Effector CD8-positive, alpha-beta T cell (primary cell): ENCODE measurements at places on chromosomes 3 and 15.
A peak's percentile ranks its signal among the peaks of the same experiment; 100 is the strongest.

GRCh38 chr3:126537116-126537729 is 13.3 kb downstream of the CHST13 start:
- DNase-seq: no peak

DNA sequence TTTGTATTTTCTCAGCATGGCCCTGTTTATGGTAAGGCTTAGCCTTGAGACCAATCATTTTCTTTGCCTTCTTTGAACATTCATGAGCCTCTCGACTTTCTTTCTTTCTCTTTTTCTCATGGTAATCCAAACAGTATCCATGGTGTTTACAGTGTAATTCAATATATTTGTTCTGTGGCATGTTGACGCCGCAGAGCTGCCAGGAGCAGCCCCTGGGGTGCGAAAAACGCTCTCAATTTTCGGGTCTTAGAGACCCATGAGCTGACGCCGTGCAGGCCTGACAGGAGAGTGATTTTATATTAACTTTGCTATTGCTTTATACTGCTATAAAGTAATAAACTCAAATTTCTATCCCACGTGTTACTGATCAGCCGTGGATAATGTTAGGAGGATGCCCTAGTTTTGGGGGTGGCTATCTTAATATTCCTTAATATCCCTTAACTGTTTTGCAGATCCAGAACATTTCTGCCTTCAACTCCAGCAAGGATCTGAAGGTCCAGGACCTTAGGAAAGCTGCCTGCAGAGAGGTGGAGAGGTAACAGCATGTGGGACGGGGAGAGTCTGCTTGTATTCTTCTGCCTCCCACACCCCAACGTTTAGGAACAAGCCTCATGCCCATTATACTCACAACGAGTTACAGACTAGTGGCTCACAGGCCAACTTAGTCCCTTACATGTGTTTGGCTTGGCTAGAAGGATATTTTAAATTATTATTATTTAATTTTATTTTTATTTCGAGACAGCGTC is 29.3 kb upstream of the MYO1E start:
- no peak for DNase-seq

- no peak for DNase-seq
Observed at GRCh38 chr3:194604126-194604525, 29.1 kb downstream of the TMEM44 start.

DNA sequence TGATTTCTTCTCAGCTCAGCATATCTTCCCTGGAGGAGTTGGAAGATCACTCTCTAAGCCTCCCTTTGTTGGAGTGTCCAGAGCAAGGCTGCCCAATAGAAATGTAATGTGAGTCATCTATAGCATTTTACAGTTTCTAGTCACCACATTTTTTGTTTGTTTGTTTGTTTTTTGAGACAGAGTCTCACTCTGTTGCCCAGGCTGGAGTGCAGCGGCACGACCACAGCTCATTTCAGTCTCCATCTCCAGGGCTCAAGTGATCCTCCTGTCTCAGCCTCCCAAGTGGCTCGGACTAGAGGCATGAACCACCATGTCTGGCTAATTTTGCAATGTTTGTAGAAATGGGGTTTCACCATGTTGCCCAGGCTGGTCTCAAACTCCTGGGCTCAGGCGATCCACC is 21.3 kb downstream of the KLHL6 start:
- DNase-seq: no peak

- DNase-seq: no peak
Observed at GRCh38 chr3:113297841-113298240, 86.5 kb downstream of the BOC start.

DNA sequence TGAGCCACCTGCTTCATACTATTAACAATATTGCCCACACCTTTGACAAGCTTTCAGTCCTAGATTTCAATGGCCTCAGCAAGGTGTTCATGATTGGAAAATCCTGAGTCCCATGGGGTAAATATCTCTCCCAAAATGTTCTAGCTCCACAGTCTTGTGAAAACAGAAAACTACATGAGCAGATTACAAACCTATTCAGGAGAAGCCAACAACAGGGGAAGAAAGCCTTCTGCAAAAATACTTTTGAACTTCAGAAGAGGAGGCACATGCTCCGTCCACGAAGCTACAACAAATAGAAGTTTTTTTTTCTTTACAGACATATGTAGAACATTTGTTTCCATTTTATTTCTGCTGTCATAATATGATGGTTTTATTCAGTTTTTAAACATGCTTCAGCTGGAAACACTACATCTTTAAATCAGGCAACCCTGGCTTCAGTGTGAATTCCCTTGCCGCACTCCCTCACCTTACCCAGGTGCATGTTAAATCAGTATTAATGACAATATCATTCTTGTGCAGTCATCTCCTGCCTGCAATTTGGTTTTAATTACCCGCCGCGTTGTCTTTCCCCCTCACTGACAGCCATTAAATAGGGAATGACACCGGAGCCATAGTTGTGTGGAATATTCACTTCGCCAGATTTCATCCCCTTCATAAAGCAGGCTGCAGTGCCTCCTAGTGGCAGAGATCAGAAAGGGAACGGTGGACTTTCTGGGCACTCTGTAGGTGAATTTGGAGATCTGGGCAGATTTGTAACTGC is 725.5 kb upstream of the ARRDC4 start:
- DNase-seq: no peak

- no peak for DNase-seq
Observed at GRCh38 chr3:139638518-139638917, 39.3 kb downstream of the NMNAT3 start.

DNA sequence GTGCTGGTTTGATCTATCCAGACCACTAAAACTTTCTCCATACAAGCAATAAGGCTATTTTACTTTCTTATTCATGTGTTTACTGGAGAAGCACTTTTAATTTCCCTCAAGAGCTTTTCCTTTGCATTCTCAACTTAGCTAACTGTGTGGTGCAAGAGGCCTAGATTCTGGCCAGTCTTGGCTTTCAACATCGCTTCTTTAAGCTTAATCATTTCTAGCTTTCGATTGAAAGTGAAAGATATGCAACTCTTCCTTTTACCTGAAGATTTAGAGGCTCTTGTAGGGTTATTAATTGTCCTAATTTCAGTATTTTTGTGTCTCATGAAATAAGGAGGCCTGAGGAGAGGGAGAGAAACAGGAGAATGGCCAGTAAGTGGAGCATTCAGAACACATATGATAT is 234.8 kb upstream of the GADL1 start:
- DNase-seq: no peak

- no peak for DNase-seq
Observed at GRCh38 chr15:64530472-64530871, 70.1 kb downstream of the ZNF609 start.

DNA sequence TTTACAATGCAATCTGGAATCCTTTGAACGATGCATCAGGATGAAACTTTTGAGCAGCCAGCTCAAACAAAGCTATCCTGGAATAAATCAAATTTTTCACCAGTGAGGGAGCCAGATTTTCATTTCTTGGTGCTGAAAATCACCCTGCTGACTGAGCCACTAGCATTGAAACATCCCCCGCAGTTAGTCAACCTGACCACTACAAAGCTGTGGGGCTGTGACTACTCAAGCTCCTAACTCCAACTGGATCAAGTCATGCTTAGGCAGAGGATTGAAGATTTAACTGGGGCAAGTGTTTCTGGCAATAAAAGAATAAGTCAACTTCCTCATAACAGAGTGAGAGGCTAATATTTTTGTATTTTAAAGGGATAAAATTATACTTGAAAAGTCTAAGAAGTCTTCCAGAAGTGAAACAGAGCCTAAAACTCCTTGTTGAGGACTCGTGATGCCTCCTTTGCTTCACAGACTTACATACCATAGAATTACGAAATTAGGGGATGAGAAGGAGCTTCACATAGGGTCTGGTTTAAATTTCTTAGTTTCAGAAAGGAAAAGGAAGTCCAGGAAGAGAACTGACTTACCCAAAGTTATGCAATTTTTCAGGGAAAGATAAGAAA is 177.8 kb downstream of the SERPINI1 start:
- no peak for DNase-seq

- no peak for DNase-seq
Observed at GRCh38 chr3:112848196-112848595, 1.5 kb upstream of the CD200R1L start.

GRCh38 chr15:78085928-78086327 is 6.4 kb upstream of the SH2D7 start:
- DNase-seq: no peak

- peak; percentile 10 for DNase-seq
Observed at GRCh38 chr3:194134231-194134756, 1.7 kb upstream of the HES1 start.

DNA sequence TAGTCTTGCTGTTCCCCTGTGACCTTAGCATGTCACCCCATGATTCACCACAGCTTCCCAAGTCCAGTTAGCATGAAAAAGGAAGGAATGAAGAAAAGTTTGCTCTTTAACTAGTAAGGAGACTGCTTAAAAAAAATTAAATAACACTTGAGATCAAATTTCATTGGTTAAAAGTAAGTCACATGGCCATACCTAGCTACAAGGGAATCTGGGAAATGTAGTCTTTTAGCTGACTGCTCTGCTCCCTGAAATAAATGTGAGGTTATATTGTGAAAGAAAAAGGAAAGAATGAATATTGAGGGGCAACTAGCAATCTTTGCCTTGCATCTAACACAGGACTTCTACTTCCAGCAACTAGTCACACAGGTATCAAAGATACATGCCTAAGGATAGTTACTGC is 84.7 kb upstream of the LRRN1 start:
- DNase-seq: no peak

DNA sequence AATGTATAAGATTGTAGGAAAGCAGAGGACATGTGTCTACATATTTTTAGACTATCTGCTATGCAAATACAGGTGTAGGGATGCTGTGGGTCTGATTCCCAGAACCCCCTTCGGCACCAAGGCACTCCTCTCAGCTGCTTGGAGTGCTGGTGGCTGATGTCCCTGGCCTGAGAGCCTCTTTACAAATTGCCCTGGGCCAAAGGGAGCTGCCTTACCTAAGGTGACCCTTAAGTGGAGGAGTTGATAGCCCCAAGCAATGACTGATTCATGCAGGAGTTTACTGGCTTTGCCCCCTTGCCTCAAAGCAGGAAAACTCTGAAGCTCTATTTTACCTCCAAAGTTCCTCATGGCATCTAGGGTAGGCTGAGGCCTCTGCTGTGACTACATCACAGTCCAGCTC is 83.0 kb downstream of the ZNF385D start:
- no peak for DNase-seq

GRCh38 chr3:117630885-117631284 is 921.3 kb downstream of the TUSC7 start:
- DNase-seq: no peak

DNA sequence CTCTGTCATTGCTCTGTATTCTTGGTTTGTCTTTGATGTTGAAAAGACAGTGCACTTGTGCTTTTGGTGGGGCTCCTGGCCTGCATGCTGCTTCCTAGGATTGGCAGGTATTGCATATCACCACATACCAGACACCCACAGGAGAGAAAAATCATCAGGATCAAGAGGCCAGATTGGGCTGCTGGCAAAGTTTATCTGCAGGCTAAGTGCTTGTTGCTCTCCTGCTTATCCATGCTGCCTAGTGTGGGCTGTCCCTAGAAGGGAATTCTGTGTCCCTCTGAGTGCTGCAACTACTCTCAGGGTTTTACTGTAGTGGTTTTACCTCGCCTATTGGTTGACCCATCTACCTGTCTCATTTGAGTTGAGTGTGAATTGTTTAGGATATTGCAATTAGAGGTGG is 833 bp upstream of the SLC22A13 start:
- DNase-seq: no peak

DNA sequence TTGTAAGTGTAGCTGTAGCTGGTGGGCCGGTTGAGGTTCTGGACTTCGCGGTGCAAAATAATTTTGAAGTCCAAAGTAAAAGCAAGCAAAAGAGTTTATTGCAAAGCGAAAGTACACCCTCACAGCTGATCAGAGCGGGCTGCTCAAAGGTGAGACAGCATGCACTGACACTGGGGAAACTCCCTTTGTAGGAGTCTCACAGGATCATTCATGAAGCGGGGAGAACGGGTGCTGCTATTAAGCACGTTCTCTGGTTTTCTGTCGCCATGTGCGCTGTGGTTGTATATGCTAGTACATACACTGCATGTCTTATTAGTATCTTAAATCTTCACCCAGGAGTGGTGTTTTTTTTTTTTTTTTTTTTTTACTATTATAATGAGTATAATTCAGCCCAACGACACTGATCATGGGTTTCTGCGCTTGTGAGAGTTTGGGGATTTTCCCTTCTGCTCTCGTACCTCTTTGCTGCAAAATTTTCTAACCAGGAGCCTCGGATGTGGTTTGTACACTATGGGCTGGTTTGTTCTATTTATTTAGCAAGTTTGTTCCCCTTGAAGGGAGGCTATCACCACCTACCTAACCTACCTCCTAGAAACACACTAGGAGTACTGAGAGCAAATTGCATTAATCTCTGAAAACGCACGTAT is 1.4 kb upstream of the AP4E1 start:
- peak; percentile 67 for DNase-seq

- no peak for DNase-seq
Observed at GRCh38 chr15:77038312-77039216, 32.3 kb downstream of the TSPAN3 start.

- DNase-seq: no peak
Observed at GRCh38 chr3:149662240-149662887, 4.5 kb upstream of the WWTR1 start.

DNA sequence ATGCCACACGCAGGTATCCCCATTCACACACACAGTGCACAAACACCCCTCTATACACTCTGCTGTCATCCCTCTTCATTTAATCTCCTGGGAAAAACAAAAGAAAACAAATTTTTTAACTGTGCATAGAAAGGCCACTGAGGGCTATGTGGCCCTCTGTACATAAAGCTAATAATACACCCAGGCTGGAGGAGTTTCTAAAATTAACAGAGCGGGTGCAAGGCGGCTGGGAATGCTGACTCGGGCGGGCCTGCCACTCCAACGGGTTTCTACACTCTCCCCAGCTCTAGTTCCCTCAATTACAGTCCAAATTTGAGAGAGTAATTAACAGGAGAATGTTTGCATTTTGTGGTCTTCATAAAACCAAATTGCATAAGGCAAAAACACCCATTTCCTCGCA is 23.1 kb downstream of the HCN4 start:
- DNase-seq: no peak

DNA sequence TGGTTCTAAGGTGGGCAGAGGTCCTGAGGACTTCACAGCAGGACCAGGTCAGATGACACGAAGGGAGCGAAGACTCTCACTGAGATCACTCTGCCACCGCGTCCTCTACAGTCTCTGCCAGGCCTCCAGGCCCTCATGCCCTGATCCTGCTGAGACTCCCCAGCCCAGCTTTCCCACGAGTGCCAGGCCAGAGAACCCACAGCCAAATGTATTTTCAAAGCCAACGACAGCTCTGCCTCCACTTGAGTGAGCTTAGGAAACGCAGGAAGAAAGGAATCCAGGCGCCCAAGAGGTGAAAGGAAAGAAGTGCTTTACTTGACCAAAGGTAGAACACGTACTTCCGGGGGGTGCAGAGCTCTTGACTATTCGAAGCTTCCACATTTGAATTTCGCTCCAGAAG is 275.0 kb downstream of the XXYLT1 start:
- no peak for DNase-seq

- DNase-seq: no peak
Observed at GRCh38 chr3:25844891-25845290, 55.0 kb downstream of the OXSM start.
